Airway epithelial cell (primary cell): ENCODE measurements at places on chromosomes 2 and 18. TPM values are rescaled to one million over a fixed set of nuclear protein-coding genes. Genes with fewer than 3 reads are reported as not detected.

SERPINB4 gene
- total RNA-seq = 4.0 and 5.0 TPM in 2 replicates

SEPTIN10 gene
- total RNA-seq = 35.5 and 53.3 TPM in 2 replicates

MXD1 gene
- 9.2 and 13.5 TPM in 2 replicates for total RNA-seq

RHBDD1 gene
- total RNA-seq = 6.7 and 11.8 TPM in 2 replicates

PRKAG3 gene
- total RNA-seq = not detected in 2 replicates

TSPYL6 gene
- not detected in 2 replicates for total RNA-seq

DGUOK gene
- total RNA-seq = 78.9 and 84.6 TPM in 2 replicates

PIAS2 gene
- total RNA-seq = 8.9 and 9.4 TPM in 2 replicates

DOCK10 gene
- total RNA-seq = 0.28 and 2.3 TPM in 2 replicates

CRYBA2 gene
- not detected in 2 replicates for total RNA-seq

EVX2 gene
- not detected in 2 replicates for total RNA-seq
